ENCODE measurements at places on chromosomes 7 and 10. TPM values are rescaled to one million over a fixed set of nuclear protein-coding genes. Genes with fewer than 3 reads are reported as not detected.

Gene SLC26A5
- not detected for total RNA-seq

Gene CPA4
- total RNA-seq: 56.7 TPM

Gene SDHAF3
- 4.2 TPM for total RNA-seq

Gene TMEM270
- total RNA-seq: not detected

Gene HMX3
- total RNA-seq: not detected

Gene IQUB
- under 0.01 TPM for total RNA-seq

Gene ZNF804B
- total RNA-seq: not detected

Gene GTPBP10
- total RNA-seq: 11.4 TPM

Gene MYO3A
- not detected for total RNA-seq

Gene GNG11
- 113 TPM for total RNA-seq
